Osteocyte (in vitro differentiated cells): ENCODE measurements at places on chromosomes 5 and 9. TPM values are rescaled to one million over a fixed set of nuclear protein-coding genes. Genes with fewer than 3 reads are reported as not detected.

DNA sequence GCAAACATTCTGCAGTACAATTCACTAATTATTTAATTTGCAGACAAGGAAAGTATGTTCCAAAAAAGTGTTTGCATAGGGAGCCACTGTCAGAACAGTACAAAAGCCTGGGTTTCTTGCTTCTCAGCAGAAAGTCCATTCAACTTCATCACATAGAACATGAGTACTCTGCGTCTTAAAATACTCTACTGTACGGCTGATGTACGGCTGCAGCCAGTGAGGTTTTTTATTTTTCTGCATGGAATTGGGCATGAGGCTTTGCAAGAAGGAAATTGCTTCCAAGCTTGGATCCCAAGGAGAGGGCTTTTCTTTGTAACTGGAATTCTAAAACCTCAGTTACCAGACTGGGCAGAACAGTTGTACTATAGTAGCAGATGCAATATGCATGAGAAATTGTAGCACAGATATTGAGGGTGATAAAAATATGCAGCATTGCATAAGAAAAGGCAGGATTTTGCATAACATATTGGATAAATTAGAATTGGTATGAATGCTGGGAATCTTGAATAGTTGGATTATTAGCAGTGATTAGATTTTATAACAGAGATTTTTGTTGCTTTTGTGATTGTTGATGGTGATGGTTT, 178.1 kb upstream of the CDH9 start:
- DNase-seq: no peak

- no peak for DNase-seq
Measured at GRCh38 chr9:34958411-34958982, 412 bp downstream of the PHF24 start.

GRCh38 chr5:109907189-109907588, 217.5 kb downstream of the MAN2A1 start:
- DNase-seq: no peak

DNA sequence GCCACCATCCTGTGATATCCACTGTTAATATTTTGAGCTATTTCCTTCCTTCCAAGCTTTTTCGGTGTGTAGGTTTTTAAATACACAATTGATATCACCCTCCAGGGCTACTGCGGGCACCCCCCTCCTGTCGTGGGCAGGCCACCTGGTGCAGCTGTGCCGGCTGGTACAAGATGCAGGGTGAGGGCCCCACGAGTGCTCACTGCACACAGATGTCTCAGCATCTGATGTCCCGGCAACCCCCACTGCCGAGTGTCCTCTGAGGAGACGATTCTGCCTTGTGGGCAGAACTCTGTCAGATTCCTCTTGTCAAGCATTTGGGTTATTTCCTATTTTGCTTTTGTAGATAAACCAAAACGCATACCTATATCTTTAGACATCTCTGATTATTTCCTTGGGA, 25.1 kb downstream of the CACNA1B start:
- no peak for DNase-seq

Gene IFNA2
- not detected in 2 replicates for total RNA-seq

Gene DMGDH
- total RNA-seq: 1.1 and 2.4 TPM in 2 replicates

Gene PCDHA1
- not detected in 2 replicates for total RNA-seq

- no peak for DNase-seq
Measured at GRCh38 chr9:16572005-16572734, 298.3 kb downstream of the BNC2 start.

Gene ZBTB26
- total RNA-seq: 8.6 and 9.0 TPM in 2 replicates

DNA sequence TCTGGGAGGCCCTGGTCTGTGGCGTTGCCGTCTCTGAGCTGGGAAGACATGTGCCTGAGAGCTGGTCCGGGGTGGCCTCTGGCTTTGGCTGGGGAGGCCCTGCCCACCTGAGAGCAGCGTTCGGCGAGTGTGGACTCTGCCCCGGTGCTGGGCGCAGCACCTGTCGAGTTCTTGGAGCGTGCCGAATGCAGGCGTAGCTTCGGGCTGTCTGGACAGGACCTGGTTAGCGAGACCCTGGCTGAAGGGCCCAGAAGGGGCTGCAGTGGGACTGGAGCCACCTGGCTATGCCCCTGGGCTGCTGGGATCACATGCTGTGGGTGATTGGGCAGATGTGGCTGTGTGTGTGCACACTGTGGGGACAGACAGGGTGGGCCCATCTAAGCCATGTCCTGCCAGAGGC, 56.5 kb downstream of the RXRA start:
- DNase-seq: no peak

DNA sequence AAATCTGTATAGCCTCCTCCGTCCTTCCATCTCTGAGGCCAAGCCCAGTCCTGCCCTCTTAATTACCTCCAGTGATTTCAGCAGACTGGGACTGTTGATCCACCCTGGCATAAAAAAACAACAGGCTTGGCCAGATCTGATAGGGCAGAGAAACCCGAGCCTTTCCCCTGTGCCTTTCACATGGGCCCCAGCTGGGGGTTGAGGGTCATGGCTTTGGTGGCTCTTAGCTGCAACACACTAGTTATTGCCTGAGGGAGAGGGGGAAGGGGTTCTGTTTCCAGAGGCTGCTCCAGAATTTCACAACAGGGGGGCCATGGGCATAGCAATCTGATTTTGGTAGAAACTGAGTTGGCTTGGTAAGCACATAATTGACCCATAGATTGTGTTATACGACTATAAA, 21.2 kb upstream of the PANK3 start:
- no peak for DNase-seq
